Urinary bladder (tissue), 4 donors: ENCODE measurements at places on chromosomes 7 and 10. TPM values are rescaled to one million over a fixed set of nuclear protein-coding genes. Genes with fewer than 3 reads are reported as not detected.

Gene LMOD2
- not detected for polyA plus RNA-seq

Gene SUFU
- 11.2 TPM for polyA plus RNA-seq

Gene CPA2
- 0.09 TPM for polyA plus RNA-seq

Gene TDRD1
- 0.04 TPM for polyA plus RNA-seq

Gene GIMAP4
- 41.1 TPM for polyA plus RNA-seq

Gene CPA1
- polyA plus RNA-seq: 0.71 TPM

Gene NKX1-2
- not detected for polyA plus RNA-seq

Gene SVIL
- polyA plus RNA-seq: 552 TPM

Gene ABCB4
- 0.53 TPM for polyA plus RNA-seq

Gene SKIDA1
- polyA plus RNA-seq: 0.61 TPM

Gene ADAM22
- polyA plus RNA-seq: 2.9 TPM

Gene ITIH5
- polyA plus RNA-seq: 113 TPM

Gene AKR1C3
- polyA plus RNA-seq: 74.4 TPM

Gene ZNF503
- 31.1 TPM for polyA plus RNA-seq

Gene C7orf33
- not detected for polyA plus RNA-seq

Gene SCIN
- polyA plus RNA-seq: 1.3 TPM

Gene ANKRD7
- 0.10 TPM for polyA plus RNA-seq

Gene TIMM23B
- polyA plus RNA-seq: 11.4 TPM

Gene GJD4
- not detected for polyA plus RNA-seq

Gene DNAJC1
- polyA plus RNA-seq: 44.1 TPM

Gene PPP1R3A
- polyA plus RNA-seq: not detected

Gene AS3MT
- 3.9 TPM for polyA plus RNA-seq

Gene EGR2
- polyA plus RNA-seq: 5.3 TPM

Gene PDE1C
- polyA plus RNA-seq: 15.9 TPM

Gene LRRD1
- not detected for polyA plus RNA-seq

Gene ELMO1
- 14.1 TPM for polyA plus RNA-seq

Gene FZD8
- polyA plus RNA-seq: 3.1 TPM

Gene LRRC61
- polyA plus RNA-seq: 11.8 TPM

Gene MMD2
- not detected for polyA plus RNA-seq

Gene FOXL3
- not detected for polyA plus RNA-seq

Gene TNKS2
- polyA plus RNA-seq: 22.2 TPM

Gene MNX1
- not detected for polyA plus RNA-seq

Gene FGL2
- 106 TPM for polyA plus RNA-seq

Gene NACAD
- polyA plus RNA-seq: 7.7 TPM

Gene HYAL4
- not detected for polyA plus RNA-seq
